ENCODE measurements at places on chromosomes 16 and 17.

- no peak for DNase-seq
Measured at GRCh38 chr17:50128441-50129352, 1.3 kb downstream of the SAMD14 start.

DNA sequence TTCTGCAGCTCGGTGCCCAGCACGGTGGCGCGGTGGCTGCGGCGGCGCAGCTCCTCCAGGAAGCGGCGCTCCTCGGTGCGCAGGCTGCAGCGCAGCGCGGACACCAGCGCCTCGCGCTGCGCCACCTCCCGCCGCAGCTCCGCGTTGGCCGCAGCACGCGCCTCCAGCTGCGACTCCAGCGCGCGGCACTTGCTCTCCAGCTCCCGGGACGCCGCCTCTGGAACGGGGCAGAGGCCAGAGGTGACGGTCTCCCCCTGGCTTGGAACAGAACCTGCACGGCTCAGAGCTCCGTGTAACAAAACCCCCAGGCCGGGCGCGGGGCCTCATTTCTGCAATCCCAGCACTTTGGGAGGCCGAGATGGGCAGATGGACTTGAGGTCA lies 13.2 kb upstream of the CLUH start:
- DNase-seq: no peak

GRCh38 chr17:77258638-77259037 lies 117.9 kb downstream of the SEC14L1 start:
- DNase-seq: no peak

DNA sequence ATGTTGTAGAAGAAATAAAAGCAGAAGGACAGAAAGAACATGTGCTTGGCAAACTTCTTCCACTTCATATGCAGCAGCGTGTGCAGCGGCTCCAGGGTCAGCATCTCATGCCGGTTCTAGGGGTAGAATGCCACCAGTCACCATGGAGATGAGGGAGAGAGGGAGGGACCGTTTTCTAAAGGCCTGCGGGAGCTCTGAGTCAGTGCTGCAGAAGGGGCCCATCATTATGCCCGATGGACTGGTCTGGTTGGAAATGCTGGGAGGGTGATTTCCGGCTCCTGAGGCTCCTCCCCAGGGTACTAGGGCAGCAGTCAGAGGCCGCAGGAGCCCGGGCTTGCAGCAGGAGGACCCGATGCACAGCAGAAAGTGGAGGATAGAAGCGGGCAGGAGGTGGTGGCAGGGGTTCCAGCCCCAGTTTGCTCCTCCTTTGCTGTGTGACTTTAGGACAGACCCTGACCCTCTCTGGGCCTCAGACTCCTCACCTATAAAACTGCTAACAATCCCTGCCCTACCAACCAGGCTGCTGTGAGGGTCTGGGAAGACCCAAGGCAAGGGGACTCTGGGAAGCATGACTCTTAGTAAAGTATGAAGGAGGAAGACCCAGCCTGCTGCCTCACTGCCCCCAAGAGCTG lies 28.6 kb downstream of the TRPV3 start:
- no peak for DNase-seq

- no peak for DNase-seq
Measured at GRCh38 chr17:48441231-48441711, 11.3 kb upstream of the SKAP1 start.

DNA sequence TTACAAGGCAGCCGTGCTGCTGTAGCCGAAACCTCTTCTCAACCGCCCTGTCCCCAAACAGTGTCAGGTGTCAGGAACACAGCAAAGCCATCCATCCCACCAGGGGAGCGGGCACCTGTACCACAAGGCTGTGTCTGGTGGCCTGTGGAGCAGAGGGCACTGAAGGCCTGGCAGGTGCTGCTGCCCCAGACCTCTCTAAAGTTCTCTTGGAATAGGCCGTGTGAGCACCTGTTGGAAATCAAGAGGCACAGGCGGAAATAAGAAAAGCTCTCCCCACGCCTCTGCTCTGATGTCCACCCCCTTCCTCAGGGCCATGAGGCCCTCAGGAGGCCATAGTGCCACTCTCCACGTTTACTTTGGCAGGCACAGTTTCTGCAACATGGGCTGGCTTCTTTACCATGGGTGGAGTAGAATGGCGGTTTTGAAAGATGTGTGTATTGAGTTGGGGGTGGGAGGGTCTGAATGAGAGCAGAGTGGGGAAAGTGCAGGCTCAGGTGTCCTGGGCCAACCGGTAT lies 99.9 kb upstream of the ZNF750 start:
- DNase-seq: no peak

DNA sequence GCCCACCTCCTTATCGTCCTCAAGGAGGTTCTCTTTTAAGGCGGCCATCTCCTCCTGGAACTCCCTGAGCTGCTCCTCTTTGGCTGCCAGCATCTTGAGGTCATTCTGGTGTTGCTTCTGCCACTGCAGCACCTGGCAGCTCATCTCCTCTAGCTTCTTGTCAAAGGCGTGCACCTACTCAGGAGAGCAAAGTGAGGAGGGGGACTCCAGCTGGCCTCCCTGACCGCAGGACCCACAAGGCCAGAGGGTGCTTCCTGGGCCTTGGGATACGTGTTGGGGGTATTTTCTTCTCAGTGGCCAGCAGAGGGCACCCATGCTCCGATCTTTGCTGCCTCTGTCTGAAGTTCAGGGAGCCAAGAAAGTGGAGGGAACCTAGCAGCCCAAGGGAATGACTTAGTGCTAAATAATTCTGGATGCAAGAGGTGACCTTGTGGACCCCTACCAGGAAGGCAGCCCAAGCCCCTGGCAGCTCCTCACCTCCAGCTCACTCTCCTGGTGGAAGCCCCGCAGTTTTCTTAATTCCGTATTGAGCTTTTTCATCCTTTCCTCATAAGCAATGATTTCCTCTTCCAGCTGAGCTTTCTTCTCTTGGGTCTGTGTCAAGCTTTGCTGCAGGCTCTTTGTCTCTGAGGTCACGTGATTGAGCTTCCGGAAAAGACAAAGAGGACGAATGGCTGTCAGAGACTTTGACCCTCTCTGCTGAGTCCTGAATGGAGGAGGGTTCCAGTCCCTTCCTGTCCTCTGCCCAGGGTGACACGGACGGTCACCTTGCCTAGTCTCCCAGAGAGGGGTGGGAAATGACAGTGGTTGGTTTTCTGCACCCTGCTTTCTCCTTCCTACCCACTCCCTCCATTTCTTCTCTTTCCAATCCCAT lies 31.4 kb downstream of the DHX38 start:
- peak; percentile 5 for DNase-seq

DNA sequence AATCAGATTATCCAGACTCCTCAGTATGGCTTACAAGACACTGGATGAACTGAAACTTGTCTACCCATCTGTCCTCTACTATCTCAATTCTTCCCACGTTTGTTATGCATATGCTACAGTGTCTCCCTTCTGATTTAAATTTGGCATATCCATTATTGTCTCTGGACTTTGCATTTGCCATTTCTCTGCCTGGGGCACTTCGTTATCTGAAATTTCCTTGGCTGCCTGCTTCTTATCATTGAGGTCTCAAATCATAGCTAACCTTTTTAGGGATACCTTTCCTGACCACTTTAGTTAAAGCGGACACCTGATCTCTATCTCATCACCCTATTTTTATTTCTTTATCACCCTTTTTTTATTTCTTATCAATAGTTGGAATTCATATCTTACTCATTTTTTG lies 853.4 kb downstream of the KCNJ2 start:
- DNase-seq: no peak

GRCh38 chr17:54754560-54754959 lies 146.1 kb upstream of the TOM1L1 start:
- DNase-seq: no peak

GRCh38 chr17:59161477-59161876 lies 5.9 kb downstream of the PRR11 start:
- no peak for DNase-seq

Data from BJ (cell line).